ENCODE measurements at places on chromosomes 13 and 19.
A peak's percentile ranks its signal among the peaks of the same experiment; 100 is the strongest.

- no peaks in the 10 kb centered on the region for H3K36me3 ChIP-seq
- H3K27ac ChIP-seq = no peak overlapping the region
- H3K4me3 ChIP-seq = no peak overlapping the region
- no peaks in the 10 kb centered on the region for H3K27me3 ChIP-seq
These were observed 224.2 kb upstream of the STARD13 start for GRCh38 chr13:33509642-33510229.

DNA sequence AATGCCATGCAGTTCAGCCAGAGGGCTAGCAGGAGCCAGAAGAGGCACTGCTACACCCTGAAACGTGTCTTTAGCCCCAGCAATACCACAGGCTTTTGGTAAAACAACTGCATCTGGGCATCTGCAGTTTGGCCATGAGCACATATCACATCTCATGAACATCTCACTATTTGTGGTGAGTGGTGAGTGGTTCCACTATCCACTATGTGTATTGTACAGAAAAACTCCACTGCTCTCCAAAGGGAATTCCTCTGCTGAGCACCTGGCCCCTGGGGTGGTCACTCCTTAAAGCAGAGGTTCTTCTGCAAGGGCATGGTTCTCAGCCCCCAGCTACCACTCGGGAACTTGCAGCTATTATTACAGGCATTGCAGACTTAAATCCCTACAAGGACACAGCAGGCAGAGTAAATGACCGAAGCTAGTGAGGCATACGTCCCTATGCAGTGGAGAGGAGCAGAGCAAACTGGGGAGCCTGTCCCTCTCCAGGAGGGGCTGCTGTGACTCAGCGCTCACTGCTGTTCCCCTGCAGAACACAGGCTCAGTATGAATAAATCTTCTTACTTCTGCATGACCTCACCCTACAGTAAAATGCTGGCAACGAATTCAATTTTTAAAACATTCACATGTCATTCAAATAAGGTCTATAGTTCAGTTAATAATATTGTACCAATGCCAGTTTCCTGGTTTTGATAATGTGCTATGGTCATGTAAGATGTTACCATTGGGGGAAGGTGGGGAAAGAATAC is 332.4 kb upstream of the ZNF507 start:
- H3K36me3 ChIP-seq = no peaks in the 10 kb centered on the region
- no peak overlapping the region for H3K27ac ChIP-seq
- no peaks in the 10 kb centered on the region for H3K4me1 ChIP-seq
- H3K27me3 ChIP-seq = peaks cover 2% of the 10 kb centered on the region
- no peak overlapping the region for H3K4me3 ChIP-seq

DNA sequence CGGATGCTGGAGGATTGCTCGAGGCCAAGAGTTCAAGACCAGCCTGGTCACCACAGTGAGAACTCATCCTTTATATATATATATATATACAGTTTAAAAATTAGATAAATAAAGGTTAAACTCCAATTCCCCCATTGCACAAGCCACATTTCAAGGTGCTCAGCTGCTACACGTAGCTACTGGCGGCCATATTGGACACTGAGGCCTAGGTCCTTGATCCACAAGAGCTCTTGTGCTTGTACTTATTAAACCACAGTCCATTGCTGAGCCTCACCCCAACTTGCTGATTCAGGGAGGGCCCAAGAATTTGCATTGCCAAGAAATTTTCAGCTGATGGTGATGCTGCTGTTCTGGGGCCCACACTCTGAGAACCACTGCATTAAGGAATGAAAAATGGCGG is 9.6 kb downstream of the TTC9B start:
- no peak for DNase-seq
- H3K4me3 ChIP-seq = no peak overlapping the region
- H3K27ac ChIP-seq = no peak overlapping the region
- no peaks in the 10 kb centered on the region for H3K4me1 ChIP-seq

- no peaks in the 10 kb centered on the region for H3K4me1 ChIP-seq
- DNase-seq = no peak
- H3K27ac ChIP-seq = no peak overlapping the region
These were observed 59.3 kb downstream of the PEPD start for GRCh38 chr19:33462112-33462791.

DNA sequence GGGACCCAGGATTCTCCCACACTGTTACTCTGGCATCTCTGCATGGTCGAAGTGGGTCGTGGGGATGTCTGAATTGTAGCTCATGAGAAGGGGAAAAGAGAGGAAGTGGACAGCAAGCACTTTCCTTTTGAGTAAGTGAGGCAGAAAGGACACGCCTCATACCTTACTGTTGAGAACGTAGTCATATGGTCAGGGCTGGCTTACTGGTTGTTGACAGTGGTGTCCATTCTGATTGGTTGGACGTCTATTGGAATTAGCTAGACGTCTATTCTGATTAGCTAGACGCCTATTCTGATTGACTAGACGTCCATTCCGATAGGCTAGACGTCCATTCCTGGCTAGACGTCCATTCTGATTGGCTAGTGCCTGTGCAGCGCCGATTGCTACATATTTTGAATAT is 12.4 kb downstream of the GRIN2D start:
- no peak overlapping the region for H3K4me3 ChIP-seq
- no peak overlapping the region for H3K27ac ChIP-seq
- no peaks in the 10 kb centered on the region for H3K4me1 ChIP-seq
- DNase-seq = no peak
- no peaks in the 10 kb centered on the region for H3K27me3 ChIP-seq

DNA sequence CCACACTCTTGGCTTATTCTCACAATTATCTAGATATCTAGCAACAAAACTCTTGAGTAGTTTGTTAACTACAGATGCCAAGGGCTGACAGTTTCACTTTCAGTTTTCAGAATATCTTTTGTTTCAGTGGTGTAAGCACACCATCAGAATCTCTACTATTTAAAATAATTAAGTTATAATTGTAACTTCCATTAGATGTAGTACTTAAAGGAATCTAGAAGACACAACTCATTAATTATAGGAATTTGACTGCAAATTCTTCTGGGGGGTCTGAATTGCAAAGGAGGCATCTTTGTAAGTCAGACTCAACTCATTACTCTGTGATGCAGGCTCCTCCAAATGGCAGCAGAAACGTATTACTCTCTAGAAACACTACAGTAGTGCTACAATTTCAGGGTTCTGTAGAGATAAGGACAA is 44.9 kb upstream of the USPL1 start:
- DNase-seq = no peak
- peak overlapping the region; percentile 53 for H3K4me3 ChIP-seq
- H3K36me3 ChIP-seq = no peaks in the 10 kb centered on the region
- H3K4me1 ChIP-seq = peaks cover 18% of the 10 kb centered on the region
- H3K27me3 ChIP-seq = no peaks in the 10 kb centered on the region
- peak overlapping the region; percentile 92 for H3K27ac ChIP-seq

- H3K27me3 ChIP-seq = no peaks in the 10 kb centered on the region
- H3K27ac ChIP-seq = peak overlapping the region; percentile 80
- peak overlapping the region; percentile 80 for H3K4me3 ChIP-seq
- H3K36me3 ChIP-seq = peaks cover 5% of the 10 kb centered on the region
- DNase-seq = no peak
These were observed 533 bp downstream of the LRCH1 start for GRCh38 chr13:46553521-46553885.
